Activated gamma-delta T cell treated with anti-CD3 and anti-CD28 coated beads, Interleukin-2, amount 50 U/mL, for 16 hours (primary cell): ENCODE measurements at places on chromosomes 1 and 21.

DNA sequence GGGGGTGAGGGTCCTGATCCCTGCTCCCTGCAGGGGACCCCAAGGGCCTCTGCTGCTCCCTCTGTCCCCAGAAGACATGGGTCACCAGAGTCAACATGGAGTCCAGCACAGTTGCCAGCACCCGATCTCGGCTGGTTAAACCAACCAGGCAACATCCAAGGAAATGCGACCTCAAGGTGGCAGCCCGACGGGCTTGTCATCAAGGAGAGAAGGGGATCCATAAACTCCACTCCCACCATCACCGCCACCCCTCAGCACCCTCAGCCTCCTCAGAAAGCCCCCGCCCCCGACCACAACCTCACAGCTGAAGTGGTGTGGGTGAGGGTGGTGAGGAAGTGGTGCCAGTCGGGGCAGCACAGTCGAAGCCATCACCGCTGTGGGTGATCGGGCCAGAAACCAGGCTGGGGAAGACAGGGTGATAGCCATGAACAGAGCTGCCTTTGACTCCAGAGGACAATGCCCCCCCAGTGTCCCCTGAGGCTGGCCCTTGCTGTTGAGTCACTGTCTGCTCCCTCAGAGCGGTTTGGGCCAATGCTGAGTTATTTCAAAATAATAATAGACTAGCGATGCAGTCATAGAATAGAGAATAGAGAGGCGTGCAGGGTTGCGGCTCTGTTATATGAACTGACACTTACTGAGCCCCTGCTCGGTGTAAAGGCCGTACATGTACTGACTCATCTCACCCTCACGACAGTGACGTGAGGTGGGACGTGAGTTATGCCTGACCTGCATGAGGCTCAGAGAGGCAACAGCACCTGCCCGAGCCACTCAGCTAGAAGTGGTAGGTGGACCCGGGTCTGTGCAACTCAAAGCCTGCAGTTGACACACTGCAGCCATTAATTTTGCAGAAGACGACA, 88.7 kb upstream of the IFFO2 start:
- DNase-seq: no peak

- DNase-seq: no peak
These were observed 10.1 kb upstream of the NTPCR start for GRCh38 chr1:232940262-232940661.

GRCh38 chr1:151739590-151740355, 18.5 kb downstream of the RIIAD1 start:
- DNase-seq: no peak

DNA sequence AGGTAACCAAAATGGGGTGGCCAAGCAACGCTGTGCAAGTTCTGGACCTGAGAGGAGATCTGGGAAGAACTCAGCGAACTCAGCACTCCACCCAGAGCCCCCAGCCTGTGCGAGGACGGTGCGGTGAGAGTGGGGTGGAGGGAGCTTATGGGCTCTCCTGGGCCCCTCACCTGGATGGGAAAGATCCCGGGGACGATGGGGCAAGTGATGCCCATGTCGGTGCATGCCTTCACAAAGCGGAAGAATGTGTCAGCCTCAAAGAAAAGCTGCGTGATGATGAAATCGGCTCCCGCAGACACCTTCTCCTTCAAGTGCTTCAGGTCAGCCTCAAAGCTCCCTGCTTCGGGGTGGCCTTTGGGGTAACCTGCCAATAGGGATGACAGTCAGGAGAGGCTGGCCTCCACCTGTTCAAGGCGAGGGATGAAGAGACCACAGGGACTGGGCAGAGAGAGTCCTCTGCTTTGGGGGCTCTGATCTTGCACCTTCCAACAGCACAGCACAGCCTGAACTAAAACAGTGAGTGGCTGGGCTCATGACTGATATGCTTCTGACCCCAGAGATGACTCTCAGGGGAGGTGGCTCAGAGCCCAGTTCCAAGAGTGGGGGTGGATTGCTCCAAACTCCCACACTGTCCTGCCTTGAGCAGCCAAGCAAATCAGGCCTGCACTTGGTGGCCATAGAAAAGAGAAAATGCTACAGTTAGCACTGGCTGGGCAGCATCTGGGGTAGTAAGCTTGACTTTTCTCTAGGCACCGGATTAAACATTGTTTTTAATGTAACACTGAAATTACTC, 9.5 kb downstream of the MTHFR start:
- DNase-seq: no peak

- no peak for DNase-seq
These were observed 120.3 kb downstream of the PTPRU start for GRCh38 chr1:29356663-29357062.

- DNase-seq: no peak
These were observed 19.8 kb upstream of the COX20 start for GRCh38 chr1:244815600-244816099.

DNA sequence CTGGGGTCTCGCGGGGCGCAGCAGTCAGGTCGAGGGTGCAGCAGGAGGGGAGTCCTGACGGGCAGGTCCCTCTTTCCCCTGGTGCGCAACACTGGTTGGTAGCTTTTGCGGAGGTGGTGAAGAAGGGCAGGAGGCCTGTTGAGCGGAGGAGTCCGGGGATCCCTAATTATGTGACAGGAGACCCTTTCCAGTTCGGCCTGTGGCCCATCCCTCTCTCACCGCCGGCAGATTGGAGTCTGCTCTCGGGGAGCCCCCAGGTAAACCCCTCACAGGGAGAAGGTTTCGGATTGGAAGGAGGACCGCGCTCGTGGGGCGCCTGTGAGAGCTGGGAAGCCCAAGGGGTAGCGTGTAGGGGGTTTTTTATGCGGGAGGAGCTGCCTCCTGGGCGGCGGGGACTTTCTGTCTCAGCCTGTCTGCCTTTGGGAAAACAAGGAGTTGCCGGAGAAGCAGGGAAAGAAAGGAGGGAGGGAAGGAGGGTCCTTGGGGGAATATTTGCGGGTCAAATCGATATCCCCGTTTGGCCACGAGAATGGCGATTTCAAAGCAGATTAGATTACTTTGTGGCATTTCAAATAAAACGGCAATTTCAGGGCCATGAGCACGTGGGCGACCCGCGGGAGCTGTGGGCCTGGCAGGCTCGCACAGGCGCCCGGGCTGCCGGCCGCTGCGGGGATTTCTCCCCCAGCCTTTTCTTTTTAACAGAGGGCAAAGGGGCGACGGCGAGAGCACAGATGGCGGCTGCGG, 9.5 kb downstream of the SIM2 start:
- DNase-seq: no peak

DNA sequence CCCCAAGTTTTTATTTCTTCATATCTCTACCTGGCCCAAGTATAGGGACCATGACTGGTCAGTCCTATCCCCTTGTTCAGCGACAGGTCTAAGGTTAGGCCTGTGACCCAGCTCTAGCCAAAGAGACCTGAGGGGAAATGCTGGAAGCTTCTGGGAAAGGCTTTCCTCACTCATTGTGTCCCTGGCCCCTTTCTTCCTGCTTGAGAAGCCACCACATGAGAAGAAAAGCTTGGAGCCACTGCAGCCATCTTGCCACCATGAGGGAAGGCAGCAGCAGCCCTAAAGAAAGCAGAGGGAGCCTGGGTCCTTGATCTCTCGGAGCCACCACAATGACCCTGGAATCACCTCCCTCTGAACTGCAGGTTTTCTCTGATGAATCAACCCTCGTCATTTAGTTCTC, 43.4 kb downstream of the ATF3 start:
- DNase-seq: no peak

DNA sequence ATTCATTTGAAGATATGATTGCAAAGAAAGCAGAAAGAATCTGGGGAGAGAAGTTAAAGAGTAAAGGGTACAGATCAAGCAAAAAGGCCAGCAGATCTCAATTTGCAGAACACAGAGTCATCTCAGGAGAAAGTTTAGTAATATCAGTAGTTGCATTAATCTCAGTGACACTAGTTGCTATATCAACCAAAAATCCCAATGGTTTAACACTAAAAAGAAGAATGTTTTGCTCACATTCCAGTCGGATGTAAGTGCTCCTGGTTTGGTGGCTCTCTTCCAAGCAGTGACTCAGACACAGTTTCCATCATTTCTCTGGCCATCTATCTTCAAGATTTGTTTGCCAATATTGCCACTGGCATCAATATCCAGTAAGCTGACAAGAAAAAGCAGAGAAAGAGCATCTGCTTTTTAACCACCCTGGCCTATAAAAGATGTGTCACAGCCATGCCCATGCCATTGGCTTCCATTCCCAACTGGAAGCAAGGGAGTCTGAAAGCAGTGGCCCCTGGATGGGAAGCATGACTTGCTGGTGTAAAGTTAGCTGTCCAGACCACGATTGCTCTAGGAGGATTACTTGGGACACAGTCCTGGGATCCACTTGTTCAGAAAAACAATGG, 45.5 kb upstream of the AIM2 start:
- DNase-seq: no peak

DNA sequence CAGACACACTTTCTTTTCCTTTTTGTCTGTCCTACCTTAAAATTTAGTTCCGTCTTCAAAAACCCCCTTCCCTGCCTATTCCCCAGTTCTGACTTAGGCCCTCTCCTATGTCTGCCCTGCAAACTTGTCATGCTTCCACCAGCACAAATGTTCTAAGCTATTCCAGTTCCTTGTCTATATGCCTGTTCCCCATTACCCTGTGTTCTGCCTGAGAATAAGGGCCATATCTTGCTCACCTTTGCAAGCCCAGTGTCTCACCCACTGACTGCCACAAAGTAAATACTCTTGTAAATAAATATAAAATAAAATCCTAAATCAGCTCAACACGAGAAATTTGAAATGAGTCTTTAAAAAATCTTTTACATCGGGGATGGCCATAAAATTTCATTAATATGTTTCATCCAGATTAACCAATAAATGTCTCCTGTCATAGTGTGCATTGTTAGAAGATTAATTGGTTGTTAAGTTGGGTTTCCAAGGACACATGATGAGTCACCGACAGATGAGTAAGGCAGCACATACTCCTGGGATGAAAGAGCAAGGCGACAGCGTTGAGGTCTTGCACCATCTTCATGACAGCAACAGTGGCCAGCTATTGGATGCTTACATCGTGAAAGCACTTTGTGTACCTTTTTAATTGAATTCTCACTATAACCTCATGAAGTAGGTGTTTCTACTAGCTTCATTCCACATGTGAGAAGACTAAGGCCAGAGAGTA, 92.6 kb upstream of the NGF start:
- DNase-seq: no peak

DNA sequence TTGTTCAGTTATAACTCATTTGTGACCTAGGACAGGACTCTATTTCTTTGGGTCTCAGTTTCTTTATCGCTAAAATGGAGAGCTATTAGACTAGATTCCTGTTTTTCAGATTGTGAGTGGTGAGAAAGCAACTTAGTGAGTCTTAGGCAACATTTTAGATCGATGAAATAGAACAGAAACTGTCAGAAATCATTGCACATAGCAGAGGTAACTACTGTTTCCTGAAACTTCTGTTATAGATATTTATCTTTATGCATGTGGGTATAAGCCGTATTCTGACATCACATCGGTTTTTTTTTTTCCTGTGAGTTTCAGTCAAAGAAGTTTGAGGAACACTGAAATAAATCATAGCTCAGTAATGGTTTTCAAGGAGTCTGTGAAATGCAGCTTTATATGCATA, 42.1 kb upstream of the DNAJC6 start:
- DNase-seq: no peak

GRCh38 chr1:11273595-11274234, 717 bp downstream of the UBIAD1 start:
- DNase-seq: no peak

GRCh38 chr1:158552296-158552695, 1.9 kb downstream of the OR6Y1 start:
- no peak for DNase-seq
